ENCODE measurements at places on chromosomes 2 and 18.

DNA sequence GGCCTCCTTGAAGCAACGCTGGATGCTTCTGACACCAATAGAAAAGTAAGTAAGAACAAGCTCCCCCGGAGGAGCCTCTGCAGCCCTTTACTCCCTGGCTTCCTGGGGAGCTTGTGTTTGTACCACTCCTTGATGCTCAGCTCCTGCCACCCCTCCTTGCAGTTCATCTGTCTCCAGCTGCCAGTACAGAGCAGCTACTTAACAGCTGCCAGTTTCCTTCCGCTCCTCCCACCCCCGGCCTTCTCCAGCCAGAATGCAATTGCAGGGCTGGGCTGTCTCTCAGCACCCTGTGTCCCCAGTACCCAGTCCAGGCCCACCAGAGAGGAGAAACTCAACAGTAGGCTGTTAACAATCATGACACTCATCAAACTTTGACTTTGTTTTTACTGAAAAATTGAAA, 109.4 kb downstream of the AOX1 start:
- DNase-seq = no peak

DNA sequence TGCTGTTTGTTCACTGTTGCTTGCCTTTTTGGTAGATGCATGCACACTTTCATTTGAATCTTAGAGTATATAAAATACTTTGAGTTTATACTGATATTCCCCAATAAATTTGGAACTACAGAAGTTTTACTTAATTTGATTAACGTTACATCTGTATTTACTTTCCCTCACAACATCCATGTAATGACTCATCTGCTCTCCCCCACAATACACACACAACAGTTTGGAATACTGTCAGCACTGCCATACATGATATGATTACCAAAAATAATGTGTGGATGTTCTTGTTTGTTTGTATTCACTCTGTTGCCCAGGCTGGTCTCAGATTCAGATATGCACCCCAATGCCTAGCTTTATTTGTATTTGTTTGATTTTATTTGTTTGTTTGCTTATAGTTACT, 144.2 kb downstream of the WDR7 start:
- DNase-seq = no peak

DNA sequence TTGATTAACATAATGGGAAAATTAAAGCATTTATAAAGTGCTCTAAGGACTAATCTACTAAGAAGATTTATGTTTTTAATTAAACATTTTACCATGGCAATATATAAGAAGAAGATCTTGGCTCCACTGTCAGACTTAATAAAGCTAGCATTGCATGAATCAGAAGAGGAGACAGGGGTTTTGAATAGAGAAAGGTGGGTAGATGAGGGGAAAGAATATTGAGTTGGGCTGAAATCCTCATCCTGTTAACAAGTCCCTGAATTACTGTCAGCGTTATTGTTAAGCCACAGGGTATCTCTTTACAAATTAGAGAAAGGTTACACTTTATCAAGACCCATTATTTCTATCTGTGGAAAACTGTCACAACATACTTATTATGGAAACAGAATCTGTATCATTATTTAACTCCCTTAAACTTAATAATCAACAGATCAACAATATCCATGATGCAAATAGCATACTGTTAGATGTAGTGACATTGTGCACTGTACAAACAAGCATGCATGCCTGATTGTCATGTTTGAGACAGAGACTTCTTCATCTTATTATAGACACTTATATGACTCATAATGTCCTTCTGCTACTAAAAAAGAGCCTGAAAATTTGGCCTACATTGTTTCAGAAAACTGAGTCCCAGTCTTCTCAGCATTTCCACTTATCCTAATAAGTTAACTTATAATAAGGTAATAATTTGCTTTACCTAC, 304.1 kb downstream of the NRXN1 start:
- no peak for DNase-seq

- DNase-seq = no peak
Observed at GRCh38 chr18:10822456-10822855, 296.6 kb downstream of the NAPG start.

DNA sequence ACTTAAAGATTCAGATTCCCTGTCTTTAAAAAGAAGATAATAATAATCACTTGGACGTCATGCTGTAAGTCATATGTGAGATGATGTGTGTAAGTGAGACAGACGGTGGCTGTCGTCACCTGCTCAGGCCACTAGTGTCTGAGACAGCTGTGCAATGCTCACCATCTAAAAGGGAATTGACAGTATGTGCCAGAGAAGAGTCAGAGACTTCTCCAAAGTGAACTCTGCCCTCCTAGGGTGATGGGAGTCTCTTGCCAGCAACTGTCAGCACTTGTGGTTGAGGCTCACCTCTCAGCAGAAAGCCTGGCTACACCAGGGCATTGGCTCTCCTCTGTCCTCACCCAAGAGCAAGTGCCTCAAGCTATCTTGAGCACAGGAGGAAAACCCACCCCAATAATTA, 131.6 kb upstream of the DNAJC10 start:
- no peak for DNase-seq

GRCh38 chr2:26049641-26050040, 15.8 kb downstream of the RAB10 start:
- DNase-seq = no peak

- DNase-seq = no peak
Observed at GRCh38 chr2:234579231-234579962, 82.5 kb upstream of the ARL4C start.

DNA sequence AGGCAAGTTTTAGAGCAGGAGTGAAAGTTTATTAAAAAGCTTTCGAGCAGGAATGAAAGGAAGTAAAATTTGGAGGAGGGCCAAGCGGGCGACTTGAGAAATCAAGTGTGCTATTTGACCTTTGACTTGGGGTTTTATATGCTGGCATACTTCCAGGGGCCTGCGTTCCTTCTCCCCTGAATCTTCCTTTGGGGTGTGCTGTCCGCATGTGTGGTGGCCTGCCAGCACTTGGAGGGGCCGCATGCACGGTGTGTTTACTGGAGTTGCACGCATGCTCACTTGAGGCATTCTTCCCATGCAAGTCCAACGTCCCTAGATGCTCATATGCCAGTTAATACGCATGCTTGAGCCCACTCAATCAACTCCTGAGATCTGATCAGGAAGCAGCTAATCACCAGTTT, 78.3 kb upstream of the MAP4K4 start:
- DNase-seq = no peak

DNA sequence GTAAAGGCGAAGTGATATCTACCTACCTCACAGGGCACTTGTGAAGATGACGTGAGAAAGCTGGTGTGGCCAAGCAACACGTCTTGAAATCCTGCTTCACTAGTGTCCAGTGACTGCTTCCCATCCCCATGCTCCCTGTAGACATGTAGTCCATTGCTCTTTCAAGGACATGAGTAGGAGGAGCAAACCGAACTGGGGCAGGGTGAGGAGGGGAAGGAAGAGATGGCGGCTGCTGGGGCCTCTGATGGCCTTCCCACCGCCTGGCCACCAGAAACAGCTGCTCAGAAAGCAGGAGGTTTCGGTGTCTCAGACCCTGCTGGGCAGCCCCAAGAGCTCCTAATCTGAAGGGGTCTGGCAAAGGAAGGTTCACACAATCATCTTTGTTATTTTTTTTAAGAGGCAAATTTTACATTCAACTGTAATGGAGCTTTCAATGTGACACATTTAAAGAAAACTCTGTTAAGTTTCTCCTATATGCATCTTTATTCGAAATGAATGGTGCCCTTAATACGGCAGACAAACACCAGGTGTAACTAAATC, 14.7 kb downstream of the CPLX4 start:
- DNase-seq = no peak

GRCh38 chr18:39699340-39699964, 2133.9 kb upstream of the CELF4 start:
- DNase-seq = no peak

GRCh38 chr2:37653805-37654378, 17.6 kb downstream of the CDC42EP3 start:
- DNase-seq = no peak

DNA sequence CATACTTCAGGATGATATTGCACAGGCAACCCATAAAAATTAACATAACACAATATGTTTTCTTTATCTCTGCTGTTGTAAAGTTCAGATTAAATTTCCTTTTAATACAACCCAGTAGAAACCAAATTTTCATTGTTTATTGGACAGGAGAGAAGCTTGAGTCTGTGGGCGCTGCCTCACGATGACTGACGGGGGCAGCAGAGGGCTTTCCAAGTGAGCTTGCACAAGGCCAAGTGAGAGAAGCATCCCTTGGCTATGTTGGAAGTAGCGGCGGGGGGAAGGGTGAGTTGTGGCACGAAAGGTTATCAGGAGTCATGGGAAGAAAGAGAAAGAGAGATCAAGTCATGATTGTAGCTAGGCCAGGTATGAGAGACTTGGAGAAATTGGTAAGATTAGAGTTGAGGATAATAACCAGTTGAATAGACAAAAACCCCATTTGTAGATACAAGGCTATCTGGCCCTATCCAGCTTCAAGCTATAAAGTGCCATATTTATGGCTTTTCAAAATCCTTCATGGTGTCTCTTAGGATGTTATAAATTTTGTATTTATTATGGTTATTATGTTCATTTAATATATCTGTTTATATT, 413.7 kb upstream of the FAM98A start:
- DNase-seq = no peak

- DNase-seq = peak; percentile 54
Observed at GRCh38 chr2:118061135-118061955, 26.9 kb upstream of the INSIG2 start.

- no peak for DNase-seq
Observed at GRCh38 chr2:64839844-64840243, 149.4 kb upstream of the SLC1A4 start.

GRCh38 chr2:5932556-5933469, 240.6 kb downstream of the SOX11 start:
- DNase-seq = no peak

DNA sequence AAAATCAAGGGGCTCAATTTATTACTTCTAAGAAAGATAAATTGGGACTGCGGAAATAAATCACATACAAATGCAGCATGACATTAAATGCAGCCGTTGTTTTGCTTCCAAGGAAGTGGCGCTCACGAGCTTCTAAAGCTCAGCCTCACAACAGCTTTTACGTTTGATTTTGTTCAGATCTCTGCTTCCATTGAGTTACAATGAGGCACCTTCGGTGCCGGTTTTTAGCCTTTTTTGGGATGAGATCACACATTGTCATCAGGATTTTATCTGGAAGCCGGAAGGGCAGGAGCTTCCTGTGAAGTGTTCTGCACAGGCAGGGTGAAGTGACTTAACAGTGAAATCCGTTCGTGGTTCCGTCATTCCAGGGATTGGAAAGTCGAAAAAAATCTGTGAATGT, 209.8 kb downstream of the DCDC2C start:
- no peak for DNase-seq

DNA sequence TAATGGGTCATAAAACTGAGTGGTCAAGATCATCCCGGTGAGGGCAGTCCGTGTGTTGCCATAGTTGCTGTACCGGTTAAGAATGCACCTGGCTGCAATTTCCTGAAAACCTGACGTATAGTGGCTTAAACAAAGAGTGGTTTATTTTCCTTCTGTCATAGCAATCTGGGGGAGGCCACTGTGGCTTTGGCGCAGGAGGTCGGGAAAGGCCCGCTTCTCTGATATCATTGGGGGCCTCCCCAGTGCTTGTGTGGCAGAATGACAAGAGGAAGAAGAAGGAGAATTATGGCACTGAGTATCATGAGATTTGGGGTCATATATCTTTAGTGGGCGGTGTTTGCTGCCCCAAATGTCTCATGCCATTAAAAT, 4.4 kb downstream of the C2orf92 start:
- DNase-seq = no peak

DNA sequence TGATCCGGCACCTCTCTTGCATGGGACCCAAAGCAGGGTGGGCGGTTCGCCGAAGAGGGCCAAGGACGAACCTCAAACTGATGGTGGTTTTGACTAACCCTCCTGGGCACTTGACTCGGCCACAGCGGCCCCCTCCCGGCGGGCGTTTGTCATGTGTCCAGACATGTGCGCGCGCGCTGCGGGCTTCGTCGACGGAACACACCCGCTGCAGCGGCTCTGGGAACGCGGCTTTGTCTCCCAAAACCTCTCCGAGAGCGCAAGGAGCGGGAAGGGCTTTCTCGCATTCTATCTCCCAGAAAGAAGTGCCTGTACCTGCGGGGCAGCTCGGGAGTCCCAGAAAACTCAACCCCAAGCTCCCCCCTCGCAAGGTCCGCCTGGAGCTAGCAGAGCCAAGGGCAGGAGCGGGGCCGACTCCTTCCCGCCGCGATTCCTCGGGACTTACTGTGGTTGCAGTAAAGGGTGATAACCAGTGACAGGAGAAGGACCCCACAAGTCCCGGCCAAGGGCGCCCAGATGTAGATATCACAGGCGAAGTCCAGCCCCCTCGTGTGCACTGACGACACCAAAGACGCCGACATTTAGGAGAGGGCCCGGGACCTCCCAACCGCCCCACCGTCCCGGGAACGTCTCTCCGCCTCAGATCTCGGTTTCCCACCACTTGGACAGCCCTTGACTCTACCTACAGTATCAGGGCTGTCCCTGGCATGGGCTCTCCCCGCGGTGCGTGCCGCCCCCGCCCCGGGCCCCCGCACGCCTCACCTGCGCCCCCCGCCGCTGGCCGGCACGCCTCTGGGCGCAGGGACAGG, 1.6 kb downstream of the CD8A start:
- DNase-seq = no peak

DNA sequence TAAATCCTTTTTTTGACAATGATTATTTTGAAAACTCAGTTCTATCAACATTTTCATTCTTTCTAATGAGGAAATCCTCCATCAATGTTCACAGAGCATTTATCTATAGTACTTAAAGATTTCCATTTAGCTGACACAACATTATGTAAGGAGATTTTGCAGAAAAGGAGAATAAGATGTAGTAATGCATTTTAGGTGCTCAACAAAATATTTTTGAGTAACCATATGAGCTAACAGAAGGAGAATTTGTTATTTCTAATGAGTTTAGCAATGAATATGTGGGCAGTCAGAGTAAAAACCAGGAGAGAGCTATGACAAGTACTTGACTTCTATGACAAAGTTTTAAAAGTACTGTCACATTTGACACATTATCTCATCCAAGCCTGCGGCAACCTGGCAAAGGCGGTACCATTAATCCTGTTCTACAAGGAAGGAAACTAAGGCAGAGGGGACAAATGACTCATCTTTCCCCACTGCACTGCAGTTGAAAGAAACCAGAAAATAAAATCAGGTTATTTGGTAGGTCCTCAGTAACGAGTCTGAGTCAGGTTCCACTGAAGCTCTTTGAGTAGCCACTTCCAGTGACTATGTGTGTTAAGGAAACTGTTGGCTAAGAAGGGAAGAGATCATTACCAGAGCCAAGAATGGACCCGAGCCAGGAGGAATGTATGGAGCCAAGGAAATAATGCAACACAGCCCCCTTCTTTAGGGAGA, 134.1 kb upstream of the ITGB6 start:
- DNase-seq = peak; percentile 82

GRCh38 chr2:23347471-23348092, 37.4 kb upstream of the KLHL29 start:
- DNase-seq = no peak

DNA sequence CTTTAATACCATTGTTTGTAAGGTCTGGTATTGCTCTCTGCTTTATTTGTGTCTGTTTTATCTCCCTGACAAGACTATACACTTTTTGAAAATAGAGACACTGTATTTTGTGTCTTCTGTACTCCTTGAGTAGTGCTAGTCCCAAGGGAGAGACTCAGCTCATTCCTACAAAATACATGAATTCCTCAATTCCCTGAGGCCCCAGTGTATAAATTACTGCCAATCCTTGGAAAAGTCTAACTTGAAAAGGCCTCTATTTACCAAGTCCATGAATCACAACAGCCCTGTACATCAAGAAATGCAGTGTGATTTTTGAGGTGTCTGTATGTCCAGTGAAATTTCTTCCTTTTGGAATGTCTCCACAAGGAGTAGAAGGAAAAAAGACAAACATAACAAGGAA, 34.9 kb upstream of the NEDD4L start:
- peak; percentile 38 for DNase-seq

Data from fibroblast of skin of left biceps (primary cell).